ENCODE measurements at places on chromosomes 5 and 9. TPM values are rescaled to one million over a fixed set of nuclear protein-coding genes. Genes with fewer than 3 reads are reported as not detected.

FLT4 gene
- polyA plus RNA-seq, result not detected

TNFSF15 gene
- 0.03 TPM for polyA plus RNA-seq

GARIN3 gene
- polyA plus RNA-seq, result not detected

PIP5K1B gene
- not detected for polyA plus RNA-seq

DBH gene
- not detected for polyA plus RNA-seq

IL17B gene
- polyA plus RNA-seq, result not detected

CDH9 gene
- not detected for polyA plus RNA-seq

CCT5 gene
- polyA plus RNA-seq, result 227 TPM

CSF2 gene
- polyA plus RNA-seq, result not detected

GADD45G gene
- polyA plus RNA-seq, result not detected

PCDHGA7 gene
- not detected for polyA plus RNA-seq

CATSPER3 gene
- polyA plus RNA-seq, result not detected

All from immature natural killer cell (primary cell).